Stimulated activated CD8-positive, alpha-beta memory T cell treated with anti-CD3 and anti-CD28 coated beads, Interleukin-4, amount 100 ng/mL, for 48 hours (primary cell): ENCODE measurements at places on chromosomes 7 and 10.

DNA sequence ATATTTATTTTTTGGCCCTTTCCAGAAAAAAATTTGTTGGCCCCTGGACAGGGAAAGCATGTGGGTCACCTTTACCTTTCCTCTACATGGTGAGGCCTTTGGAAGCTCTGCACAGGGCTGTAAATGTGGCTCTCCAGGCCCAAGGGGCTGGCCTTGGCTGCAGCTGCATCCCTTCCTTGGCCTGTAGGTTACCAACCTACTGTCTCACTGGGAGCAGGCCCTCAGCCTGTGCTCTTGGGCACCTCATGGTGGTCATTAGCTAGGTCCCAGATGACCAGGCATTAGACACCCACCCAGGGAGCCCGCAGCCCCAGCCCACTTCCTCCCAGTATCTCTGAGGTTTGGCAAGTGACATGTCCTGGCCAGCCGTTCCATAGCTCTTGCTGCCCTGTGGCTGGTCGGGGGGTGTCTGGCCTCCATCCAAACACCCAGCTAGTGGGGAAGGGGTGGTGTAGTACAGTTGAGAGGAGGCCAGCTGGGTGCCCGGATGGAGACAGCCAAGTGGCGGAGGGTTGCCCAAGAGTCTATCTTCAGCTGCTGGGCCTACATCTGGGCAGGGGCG lies 7.1 kb upstream of the CPA5 start:
- no peak for DNase-seq

DNA sequence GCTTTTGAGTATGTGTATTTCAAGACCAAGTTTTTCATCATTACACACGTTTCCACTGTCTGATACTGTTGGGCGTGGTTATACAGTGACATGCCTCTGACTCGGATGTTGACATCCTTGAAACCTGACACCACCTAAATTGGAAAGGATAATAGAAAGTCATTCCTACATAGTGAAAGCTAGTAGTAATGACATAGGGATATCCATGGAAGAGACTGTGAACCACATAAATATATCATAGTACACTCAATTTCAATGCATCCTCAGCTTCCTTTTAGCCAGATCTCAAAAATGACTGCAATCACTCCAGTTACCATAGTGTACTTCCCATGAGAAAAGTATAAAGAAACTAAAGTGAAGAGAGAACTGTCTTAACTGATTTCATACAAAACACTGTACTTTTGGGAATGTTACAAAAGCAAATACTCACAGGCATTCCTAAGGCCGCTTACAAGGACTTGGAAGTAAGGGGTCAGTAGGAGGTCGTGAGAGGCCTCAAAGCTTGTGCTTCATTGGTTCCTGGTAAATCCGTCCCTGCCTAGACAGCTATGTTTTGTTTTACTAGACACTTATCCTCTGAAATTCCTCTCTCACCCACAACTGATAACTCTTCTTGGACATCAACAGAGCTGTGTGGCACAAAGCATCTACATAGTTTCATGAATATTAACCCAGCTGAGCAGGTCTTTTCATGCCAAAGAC lies 71.8 kb upstream of the VWDE start:
- DNase-seq = no peak

- peak; percentile 29 for DNase-seq
Measured at GRCh38 chr7:141550386-141551093, 670 bp upstream of the AGK start.

DNA sequence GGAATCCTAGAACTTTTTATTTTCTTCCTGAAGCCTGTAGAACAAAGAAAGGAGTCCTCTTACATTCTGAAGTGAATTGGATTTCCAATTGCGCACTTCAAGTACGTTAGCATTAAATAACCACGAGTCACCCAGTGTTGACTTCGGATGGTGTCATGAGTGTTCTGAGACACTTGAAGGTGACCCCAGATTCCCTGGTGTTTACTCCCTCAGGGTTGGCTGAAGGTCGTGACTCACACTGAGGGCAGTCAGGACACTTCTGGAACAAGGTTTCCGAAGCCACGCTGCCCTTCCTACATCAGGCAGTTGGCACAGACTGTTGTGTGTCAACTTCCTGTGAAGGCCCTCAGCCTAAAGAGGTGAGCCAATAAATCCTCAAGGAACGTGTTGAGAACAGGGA lies 186.6 kb upstream of the CELF2 start:
- DNase-seq = no peak

DNA sequence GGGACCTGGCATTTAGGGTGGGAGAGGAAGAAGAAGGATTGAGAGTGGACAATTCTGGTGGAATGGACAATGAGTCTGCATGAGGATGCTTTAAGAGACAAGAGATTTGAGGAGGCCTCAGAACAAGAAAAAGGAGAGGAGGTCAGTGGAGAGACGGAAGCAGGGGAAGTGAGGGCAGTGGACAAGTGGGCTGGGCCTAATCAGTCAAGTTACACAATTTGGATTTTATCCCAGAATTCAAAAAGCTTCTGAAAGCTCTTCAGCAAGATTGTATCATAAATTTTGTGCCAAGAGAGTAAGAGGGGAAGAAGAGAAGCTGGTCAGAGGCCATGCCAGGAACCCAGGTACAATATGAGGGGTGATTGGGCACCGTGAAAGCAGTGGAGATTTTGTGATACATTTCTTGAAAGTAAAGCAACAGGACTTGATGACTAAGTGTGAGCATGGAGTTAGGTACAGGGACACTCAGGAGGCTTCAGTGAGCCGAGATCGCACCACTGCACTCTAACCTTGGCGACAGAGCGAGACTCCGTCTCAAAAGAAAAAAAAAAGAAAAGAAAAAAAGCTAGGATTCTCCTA lies 19.3 kb upstream of the TSPAN13 start:
- DNase-seq = no peak

GRCh38 chr10:1293157-1293556 lies 237.0 kb downstream of the WDR37 start:
- DNase-seq = no peak

GRCh38 chr7:16369855-16370254 lies 51.5 kb downstream of the CRPPA start:
- DNase-seq = no peak
